Prostate gland (tissue), 2 donors: ENCODE measurements at places on chromosomes 12 and 14. TPM values are rescaled to one million over a fixed set of nuclear protein-coding genes. Genes with fewer than 3 reads are reported as not detected.

TMPRSS12 gene
- total RNA-seq: 1.2 TPM

DNA sequence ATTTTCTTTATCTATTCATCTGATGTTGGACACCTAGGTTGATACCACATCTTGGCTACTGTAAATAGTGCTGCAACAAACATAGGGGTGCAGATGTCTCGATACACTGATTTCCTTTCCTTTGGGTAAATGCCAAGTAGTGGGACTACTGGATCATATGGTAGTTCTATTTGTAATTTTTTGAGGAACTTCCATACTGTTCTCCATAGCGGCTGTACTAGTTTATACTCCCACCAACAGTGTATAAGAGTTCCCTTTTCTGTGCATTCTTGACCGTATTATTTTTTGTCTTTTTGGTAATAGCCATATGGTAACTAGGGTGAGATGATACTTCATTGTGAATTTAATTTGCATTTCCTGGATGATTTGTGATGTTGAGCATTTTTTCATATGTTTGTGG, 71.8 kb downstream of the LRP6 start:
- no peak for DNase-seq

GRCh38 chr12:49092086-49092815, 2.4 kb downstream of the DHH start:
- no peak for DNase-seq

SLC7A7 gene
- 4.6 TPM for total RNA-seq

ADCY4 gene
- total RNA-seq: 19.4 TPM

GRCh38 chr14:21626491-21627230, 8.1 kb downstream of the OR10G2 start:
- DNase-seq: no peak

- no peak for DNase-seq
Measured at GRCh38 chr12:107448198-107448597, 237.4 kb upstream of the PWP1 start.

DNA sequence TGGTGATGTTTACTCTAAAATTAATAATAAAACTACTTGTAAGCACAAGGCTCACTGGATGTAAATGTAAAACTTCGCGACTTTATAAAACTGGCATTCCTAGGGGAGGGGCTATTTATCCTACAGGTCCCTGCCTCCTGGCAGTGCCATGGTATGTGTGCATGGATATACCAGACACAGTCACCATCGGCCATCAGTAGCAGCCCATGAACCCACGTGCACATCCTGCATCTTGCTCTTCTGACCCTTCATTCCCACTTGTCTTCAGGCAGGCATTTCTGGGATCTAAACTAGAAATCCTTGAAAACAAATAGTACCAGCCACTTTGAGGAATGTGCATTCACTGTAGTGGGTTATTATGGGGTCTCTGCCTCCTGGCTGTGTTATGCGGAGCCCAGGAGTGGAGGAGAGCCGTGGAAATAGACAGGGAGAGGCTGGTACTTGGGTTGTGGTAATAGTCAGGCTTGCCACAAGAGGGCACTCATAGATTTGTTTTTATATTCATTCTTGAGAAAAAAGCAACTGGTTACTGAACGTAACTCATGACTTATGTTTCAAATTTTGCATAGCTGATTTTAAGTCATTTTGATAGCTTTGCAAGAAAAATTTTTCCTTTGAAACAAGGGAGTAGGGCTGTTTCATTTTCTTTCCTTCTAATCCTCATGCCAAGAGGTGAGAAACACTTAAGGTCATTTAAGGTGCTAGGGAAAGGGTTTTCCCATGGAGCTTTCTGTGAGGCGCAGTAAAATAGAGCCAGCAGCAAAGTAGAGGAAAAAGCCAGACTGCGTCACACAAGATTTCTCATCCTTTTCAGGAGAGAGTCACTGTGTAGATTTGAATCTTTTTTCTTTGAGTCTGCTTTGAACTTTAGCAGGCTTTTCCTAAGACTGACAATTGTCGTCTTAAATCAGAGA, 17.4 kb upstream of the GALNT16 start:
- peak; percentile 62 for DNase-seq

DNA sequence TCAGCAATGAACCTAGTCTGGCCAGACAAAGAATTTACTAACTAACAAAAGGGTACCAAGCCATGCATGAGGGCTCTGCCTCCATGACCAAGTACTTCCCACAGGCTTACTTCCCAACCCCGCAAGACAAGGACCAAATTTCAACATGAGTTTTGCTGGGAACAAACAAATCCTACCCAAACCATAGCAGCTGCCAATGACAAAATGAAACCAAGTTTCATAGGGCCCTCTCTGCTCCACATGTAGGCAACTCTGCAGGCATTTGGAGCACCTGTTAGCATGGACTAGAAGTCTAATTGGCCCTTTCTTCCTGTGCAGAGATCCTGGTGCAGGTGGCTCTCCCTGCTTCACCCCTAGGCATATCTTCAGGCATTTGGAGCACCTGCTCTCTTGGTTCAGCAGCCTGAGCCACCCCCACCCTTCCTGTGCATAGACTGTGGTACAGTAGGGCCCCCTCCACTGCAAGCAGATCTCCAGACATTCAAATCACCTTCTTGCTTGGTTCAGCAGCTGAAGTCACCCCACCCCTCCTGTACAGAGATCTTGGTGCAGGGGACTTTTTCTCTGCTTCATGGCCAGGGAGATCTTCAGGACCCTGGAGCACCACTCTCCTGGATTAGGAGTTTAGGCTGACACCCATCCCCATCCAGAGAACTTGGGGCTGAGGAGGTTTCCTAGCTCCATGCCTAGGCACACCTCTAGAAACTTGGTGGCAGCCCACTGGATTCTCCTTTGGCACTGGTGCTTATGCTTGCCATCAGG, 308.7 kb downstream of the RPAP3 start:
- no peak for DNase-seq

GRCh38 chr12:4030929-4031702, 157.9 kb upstream of the PARP11 start:
- DNase-seq: peak; percentile 90

DNA sequence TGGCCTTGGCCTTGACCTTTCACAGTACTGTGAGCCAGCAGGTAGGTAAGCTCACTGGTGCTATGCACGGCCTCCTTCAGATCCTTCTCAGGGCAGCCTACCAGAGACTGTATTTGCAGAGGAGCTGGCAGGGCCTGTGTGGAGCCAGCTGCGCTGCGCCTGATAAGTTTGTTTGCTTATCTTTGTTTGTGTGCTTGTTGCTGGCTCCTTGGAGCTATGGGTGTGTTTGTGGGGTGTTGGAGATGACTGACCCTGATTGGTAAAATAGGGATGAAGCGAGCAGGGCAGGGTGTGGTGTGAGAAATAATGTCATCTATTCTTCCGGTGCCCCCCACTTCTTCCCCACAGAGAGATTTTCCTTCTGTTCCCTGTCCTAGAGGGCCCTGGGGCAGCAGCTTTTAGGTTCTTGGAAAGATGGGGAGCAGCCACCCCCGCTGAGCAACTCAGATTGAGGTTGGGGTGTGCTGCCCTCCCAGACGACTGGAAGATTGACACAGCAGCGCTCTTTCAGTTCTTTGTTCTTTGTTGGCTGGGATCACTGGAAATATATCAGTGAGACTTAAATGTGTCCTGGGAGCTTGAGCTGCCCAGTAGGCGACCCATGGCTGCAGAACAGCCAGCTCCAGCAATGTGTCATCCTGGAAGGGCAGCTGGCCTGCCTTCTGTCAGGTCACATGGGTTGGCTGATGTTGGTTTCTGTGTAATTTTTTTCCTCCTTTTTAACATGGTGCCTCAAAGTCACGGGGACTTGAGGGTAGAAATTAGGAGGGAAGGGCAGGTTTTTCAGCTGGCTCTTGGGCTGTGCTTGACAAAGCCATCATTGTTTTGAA, 19.6 kb downstream of the MLXIP start:
- DNase-seq: peak; percentile 82

- peak; percentile 75 for DNase-seq
Measured at GRCh38 chr12:47105914-47106674, 26.3 kb upstream of the AMIGO2 start.

DNA sequence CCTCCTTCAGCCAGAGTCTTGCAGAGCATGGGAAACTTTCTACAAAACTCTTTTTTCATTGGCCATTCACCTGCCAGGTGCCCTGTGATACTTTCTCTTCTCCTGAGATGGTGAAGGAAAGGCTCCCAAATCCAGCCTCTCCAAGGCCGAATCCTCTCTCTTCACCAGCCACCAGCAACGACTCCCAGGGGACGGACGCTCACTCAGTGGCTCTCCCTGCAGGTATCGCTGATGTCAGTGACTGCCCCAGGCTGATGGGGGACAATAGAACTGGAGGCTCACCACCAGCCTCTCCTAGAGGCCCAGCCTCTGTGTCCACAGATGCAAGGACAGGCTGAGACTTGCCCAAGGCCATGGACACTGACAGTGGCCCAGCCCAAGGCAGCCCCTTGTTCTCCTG, 204.1 kb downstream of the BCL11B start:
- DNase-seq: no peak

DNA sequence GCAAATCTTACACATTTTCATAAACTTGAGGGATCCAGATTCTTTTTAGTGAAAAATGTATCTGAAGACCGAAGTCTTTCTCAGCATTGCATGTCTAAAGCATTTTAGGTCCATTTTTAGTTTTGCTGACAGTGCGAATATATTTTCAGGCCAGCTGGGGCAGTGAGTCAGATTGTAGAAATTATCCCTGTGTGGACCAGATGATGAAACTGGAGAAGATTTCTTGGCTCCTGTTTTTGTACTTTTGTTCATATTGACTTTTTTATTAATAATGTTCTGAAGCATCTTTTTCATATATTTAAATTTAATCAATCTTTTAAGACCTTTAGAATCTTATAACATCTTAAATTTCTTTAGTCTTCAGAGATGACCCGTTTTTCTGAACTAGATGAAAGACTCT, 173.1 kb downstream of the FLRT2 start:
- DNase-seq: no peak

DPF3 gene
- total RNA-seq: not detected

ENO2 gene
- total RNA-seq: 13.0 TPM

GRCh38 chr12:81123611-81124010, 45.7 kb downstream of the ACSS3 start:
- no peak for DNase-seq

YARS2 gene
- 26.2 TPM for total RNA-seq

ZNF891 gene
- 3.0 TPM for total RNA-seq

GRCh38 chr14:72535485-72535884, 358.4 kb downstream of the DPF3 start:
- DNase-seq: no peak
